Activated CD4-positive, alpha-beta T cell treated with anti-CD3 and anti-CD28 coated beads, Interleukin-2, amount 10 ng/mL, durations not matched to agents 7 days and 5 days (primary cell): ENCODE measurements at places on chromosomes 3 and 15. TPM values are rescaled to one million over a fixed set of nuclear protein-coding genes. Genes with fewer than 3 reads are reported as not detected.

DNA sequence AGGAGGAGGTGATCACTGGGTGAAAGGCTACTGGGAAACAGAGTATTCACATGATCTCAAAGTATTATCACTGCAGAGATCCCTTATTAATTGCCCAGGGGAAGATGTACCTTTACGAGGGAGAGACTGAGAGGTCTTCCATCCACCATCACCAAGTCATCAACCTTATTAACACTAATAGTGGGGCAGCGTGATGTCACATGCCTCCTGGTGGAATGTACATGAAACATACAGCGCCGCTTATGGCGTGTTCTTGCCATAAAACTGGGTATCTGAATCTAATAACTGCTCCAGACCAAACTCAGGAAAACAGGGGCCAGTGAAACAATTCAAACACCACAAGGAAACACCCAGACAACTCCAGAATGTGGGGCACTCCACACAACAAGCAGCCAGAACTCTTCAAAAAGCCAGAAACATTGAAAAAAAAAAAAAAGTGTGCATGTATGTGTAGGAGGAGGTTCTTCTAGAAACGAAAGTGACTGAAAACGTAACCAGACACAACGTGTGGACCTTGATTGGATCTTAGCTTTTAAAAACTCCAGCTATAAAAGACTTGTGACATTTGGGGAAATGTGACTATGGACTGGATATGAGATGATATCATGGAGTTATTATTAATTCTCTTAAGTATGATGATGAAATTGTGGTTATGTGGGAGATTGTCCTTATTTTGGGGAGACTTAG is 4.6 kb downstream of the STIMATE start:
- DNase-seq: peak; percentile 38

DNA sequence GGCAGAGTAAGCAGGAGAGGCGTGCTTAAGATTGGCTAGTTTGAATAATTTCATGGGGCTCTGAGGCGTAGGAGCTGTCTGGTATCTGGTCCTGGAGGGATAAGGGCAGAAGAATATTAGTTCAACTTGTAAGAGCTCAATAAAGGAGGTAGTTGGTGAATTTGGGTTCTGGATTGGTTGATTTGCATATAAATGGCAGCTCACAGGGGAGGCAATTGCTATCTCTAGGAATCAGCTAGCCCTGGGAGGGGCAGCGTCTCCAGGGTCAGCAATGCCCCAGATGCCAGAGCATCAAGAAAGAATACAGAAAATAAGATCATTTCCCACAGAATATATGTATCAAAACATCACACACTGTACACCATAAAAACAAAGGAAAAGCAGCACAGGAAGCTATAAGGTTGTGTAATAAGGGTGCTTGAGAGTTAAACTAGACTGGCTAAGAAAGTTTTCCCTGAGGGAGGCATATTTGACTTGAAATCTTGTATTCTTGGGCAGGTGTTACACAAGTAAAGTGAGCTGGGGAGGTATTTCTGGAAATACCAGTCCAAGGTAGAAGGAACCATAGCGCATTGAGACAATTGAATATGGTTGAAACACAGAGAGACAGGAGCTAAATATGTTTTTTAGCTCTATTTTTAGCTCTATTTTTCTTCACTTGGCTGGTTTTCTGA is 6.1 kb downstream of the MOBP start:
- DNase-seq: no peak

- DNase-seq: no peak
These were observed 763.4 kb upstream of the GOLIM4 start for GRCh38 chr3:168859143-168859542.

Gene TMEM87A
- total RNA-seq: 37.7 TPM

- DNase-seq: no peak
These were observed 236.5 kb downstream of the WDR72 start for GRCh38 chr15:53522991-53523390.

- no peak for DNase-seq
These were observed 1.6 kb downstream of the FBN1 start for GRCh38 chr15:48643776-48644466.

- DNase-seq: no peak
These were observed 158.2 kb downstream of the P3H2 start for GRCh38 chr3:189962466-189962865.

Gene LRRC31
- total RNA-seq: not detected

DNA sequence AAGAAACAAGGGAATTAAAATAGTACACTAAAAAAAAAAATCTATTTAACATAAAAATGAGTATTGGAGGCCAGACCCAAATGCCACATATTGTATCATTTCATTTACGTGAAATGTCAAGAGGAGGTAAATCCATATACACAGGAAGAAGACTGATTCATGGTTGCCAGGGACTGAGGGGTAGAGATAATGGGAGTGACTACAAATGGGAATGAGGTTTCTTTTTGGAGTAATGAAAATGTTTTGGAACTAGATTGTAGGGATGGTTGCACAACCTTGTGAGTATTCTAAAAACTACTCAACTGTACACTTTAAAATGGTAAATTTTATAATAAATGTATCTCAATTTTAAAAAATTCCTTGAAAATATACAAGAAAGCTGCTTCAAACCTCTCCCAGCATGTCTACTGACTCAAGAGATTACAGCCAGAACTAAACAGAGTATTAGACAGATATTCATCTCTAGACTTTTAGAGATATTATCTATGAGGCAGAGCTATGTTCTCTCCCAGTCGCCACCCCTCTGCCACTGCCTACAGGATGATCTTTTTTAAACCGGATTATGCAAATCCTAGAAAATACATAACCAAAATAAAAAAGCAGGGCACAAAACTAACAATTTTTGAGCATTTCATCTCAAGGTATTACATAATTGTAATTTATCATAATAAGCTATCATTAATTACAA is 6.2 kb downstream of the HLTF start:
- DNase-seq: no peak

GRCh38 chr3:152176241-152176640 is 92.5 kb upstream of the MBNL1 start:
- DNase-seq: no peak

Gene ITPKA
- total RNA-seq: 0.35 TPM

Gene ATXN7
- total RNA-seq: 95.0 TPM

GRCh38 chr3:138827222-138827621 is 7.5 kb downstream of the PIK3CB start:
- DNase-seq: no peak

GRCh38 chr3:31701286-31701685 is 168.6 kb downstream of the STT3B start:
- DNase-seq: no peak

DNA sequence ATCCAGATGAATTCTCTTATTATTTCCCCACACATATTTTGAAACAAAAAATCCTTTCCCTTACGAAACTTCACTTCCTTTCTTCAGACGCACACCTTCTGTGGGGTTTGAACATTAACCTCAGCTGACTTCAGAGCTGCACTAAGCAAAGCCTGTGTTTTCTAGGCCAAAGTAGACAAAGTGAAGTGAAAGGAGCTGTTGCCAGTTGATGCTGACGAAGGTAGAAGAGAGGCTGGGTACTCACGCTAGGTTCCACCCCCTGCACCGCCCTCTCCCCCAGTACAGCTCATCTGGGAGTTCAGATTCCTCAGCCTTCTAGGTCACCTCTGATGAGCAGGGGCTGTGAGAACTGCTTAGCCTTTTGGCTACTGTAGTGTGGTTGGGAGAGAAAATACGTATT is 24.1 kb downstream of the DUT start:
- no peak for DNase-seq

GRCh38 chr3:185586686-185587039 is 568 bp downstream of the SENP2 start:
- no peak for DNase-seq
